ENCODE measurements at places on chromosomes 16 and 17.

GRCh38 chr17:78016852-78017251 is 58.3 kb downstream of the TNRC6C start:
- no peak for DNase-seq

DNA sequence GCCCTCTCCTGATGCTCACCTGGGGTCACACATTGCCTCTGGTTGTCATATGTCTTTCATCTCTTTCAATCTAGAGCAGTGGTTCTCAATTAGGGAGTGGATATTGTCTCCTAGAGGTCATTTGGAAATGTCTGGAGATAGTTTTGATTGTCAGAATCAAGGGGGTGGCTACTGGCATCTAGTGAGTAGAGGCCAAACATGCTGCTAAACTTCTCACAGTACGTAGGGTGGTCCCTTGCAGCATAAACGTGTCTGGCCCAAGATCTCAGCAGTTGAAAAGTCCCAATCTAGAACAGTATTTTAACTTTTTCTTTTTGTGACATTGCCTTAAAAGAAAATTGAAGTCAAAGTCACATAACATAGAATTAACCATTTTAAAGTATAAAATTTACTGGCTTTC is 30.5 kb upstream of the SLC5A10 start:
- DNase-seq: no peak

DNA sequence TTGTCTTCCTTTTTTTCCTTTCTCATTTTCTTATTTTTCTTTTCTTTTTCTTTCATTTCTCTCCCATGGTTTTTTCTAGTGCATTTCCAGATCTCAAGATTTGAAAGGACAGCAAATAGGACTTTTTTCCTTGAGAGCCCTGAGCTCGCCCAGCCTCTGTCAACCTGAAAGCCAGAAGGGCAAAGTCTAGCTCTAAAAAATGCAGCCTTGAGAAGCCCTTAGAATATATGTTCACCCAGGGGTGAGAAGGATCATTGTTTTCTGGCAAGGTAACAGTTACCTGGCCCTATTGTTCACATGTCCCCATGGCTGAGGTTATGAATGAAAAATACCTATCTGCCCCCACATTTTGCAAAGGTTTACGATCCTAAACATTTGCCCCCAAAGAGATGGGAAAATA is 218.4 kb downstream of the IRX3 start:
- DNase-seq: no peak

DNA sequence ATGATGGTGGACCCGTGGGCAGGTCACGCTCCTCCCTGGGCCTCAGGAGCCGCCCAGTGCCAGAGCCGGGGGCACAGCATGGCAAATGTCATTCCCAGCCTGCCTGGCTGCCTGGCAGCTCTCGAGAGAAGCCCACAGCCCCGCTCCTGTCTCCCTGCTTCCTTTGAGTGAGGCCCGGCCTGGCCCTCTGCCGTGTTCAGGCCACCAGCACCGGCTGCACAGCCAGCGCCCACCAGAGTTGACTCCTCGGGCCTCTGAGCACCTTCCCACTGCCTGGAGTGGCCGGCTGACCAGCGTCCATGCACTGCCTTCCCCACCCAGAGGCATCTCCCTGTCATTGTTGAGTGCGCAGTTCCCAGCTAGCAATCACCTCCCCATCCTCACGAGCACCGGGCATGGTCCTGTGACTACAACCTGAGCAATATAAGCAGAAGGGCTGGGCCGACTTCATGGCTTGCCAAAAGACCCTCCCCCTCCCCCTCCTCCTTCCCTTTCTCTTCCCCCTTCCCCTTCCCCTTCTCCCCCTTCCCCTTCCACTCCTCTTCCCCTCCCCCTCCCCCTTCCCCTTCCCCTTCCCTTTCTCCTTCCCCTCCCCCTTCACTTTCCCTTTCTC is 11.9 kb upstream of the SLC38A10 start:
- DNase-seq: no peak

DNA sequence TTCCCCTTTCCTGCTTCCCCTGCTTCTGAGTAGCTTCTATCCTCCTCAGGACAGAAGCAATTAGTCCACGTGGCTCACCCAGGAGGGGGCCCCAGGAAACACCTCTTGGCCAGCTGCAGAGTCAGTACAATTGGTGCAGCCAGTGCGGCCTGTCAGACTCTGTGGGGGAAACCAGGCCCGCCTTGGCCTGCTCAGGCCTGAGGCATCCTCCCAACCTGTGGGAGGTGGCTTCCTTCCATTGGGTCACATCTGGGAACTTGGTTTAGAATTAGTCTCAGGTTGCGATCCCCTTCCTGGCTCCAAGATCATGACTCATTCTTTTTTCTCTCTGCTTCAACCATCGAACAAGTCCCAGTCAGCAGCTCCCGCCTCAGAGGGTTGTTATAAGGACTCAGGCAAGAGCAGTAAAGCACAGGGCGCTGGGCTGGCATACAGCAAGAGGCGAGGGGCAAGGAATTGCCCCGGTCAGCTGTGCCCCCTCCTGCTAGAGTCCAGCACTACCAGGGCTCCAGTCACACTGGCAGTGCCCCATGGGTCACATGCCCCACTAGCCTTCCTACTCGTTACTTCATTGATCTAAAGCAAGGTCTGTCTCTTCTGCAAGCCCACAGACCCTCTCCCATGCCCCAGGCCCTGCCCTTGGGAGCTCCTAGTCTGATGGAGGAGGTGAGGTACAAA is 8.1 kb upstream of the EPX start:
- DNase-seq: peak; percentile 67

DNA sequence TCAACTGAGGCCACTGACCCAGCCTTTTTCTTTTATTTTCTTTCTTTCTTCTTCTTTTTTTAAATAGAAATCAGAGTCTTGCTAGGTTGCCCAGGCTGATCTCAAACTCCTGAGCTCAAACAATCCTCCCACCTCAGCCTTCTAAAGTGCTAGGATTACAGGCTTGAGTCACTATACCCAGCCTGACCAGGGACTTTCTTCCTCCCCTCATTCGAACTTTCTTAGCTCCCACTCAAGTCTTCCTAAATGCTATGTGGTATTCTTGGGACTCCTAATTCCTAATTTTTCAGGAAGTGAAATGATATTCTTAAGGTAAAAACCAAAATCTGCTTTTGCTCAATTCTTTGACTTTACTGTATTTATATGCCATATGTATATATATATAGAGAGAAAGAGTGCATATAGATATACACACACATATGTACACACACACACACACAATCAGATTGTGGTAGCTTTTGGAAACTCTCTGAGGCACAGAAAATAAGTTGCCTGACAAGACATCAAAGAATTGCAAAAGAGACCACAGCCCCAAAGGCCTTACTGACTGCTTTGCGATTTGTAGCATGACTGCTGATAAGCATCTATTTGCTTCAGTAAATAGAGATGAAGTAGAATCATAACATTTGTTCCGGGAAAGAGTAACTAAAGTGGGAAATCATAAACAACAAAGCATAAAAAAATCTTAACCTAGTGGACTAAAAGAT is 9.5 kb upstream of the AMZ2 start:
- DNase-seq: no peak

GRCh38 chr17:33652731-33653398 is 359.8 kb upstream of the ASIC2 start:
- no peak for DNase-seq

DNA sequence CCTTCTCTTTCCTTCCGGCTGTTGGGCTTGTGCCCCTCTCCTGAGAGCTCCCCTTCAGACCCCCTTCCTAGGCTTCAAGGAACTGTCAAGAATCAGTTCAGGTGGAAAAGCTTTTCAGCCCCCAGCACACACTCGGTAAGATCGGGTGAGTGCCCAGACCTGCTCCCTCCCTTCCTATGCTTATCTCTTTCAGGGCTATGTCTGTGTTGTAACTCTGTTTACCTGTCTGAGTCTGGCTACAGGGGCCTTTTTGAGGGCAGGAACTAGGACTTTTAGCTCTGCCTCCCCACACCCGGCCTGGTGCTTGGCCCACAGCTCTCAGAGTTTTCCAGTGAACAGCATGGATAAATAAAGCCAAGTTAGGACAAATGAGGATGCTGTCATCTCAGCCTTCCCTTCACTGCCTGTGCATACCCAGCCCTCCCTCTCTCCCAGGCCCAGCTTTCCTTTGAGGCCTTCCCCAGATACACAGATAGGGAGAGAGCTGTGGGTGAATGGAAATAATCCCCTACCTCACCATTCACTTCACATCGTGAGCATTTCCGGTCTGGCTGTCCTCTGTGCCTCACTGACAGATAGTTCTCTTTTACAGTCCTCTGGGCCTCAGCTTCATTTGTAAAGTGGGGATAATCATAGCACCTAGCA is 5.7 kb upstream of the MRPS23 start:
- no peak for DNase-seq

- no peak for DNase-seq
These were observed 61.3 kb upstream of the SIAH1 start for GRCh38 chr16:48446534-48446920.

GRCh38 chr16:10169904-10170410 is 12.3 kb downstream of the GRIN2A start:
- DNase-seq: peak; percentile 31

DNA sequence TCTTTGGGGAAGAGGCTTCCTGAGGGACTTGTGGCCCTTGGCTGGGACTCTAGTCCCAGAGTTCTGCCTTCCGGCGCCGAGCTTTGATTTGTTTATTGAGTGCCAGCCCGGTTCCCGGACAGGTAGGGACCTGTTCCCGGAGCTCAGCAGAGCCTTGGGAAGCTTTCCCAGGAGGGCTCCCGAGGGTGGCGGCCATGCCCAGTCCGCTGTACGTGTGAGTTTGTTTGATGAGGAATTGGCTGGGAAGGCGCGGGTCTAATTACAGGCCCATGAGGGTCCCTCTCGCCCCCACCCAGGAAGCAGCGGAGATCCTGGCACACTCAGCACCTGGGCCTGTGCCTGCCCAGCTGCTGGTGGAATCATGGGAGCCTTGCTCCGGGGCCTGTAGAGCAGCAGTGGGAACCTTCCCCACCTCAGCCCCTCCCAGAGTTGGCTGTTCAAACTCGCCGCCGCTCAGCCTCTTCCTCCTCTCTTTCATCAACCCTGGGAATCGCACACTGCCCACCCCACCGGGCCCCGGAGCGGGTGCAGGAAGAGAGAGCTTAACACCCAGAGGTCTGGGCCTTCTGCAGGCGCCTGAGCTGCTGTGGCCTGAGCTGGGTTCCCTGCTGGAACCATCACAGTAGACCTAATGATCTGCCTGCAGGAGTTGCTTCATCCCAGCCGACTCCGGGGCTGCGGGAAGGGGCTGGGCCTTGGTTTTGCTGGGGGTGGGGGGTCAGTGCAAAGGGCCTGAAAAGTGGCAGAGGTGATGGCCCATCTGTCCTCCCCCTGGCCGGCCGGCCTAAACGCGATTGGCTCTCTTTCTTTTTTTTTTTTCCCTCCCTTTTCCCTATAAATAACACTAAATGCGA is 313.7 kb downstream of the SEC14L1 start:
- no peak for DNase-seq

- no peak for DNase-seq
These were observed 34.8 kb downstream of the RFFL start for GRCh38 chr17:35028531-35029262.

DNA sequence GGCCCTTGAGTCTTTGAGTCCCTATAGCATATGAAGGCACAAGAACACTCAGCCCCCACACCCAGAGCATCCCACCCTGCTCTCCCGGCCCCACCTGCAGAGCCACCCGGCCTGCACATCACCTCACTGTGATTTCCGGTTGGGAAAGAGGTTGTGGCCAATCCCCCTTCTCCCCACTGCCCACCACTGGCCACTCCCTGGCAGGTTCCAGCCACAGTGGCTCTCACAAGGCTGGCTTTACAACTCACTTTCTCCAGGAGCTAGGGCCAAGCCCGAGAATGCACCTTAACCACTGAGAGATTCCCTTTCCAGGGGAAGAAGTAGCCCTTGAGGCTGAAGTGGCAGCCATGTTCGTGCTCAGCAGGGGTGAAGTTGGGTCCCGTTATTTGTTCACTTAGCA is 123.9 kb downstream of the C16orf78 start:
- DNase-seq: no peak

- no peak for DNase-seq
These were observed 572.7 kb upstream of the CDH5 start for GRCh38 chr16:65793781-65794180.

- peak; percentile 69 for DNase-seq
These were observed 54.3 kb upstream of the SREBF1 start for GRCh38 chr17:17890773-17891759.

DNA sequence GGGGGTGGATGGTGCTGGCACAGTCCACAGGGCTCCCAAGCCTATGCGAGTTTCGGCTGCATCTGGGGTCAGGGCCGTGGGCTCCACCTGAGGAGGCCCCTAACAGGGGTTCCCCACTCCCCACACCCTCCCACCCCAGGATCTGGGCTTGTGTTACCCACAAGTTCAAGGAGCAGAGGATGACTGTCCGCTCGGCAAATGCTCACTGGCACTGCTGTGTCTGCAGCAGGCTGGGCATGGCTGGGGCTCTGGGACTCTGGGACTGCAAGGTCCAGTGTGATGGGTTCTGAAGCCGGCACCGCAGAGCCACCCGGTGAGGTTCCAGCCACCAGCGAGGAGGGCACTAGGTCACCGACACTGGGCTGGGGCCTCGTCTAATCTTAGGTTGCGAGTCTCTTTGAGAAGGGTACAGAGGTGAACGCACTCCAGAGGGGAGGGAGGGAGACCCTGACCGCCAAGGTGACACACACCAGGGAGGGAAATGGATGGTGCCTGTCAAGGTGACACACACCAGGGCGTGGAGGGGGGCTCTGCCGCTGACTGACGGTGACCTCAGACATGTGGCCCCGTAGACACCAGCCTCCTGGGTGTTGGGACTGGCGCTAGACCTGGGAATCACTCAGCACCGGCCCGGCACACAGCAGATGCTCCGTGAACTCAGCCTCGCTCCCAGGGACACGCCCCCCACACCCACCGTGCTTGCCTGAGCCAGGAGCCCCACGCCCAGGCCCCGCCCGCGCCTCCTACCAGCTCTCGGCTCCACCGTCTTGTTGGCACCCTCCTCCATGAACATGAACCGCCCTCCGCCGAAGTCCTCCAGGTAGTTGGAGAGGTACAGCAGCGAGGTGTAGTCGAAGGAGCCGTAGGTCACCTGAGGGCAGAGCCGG is 20.5 kb upstream of the HEXD start:
- DNase-seq: no peak

DNA sequence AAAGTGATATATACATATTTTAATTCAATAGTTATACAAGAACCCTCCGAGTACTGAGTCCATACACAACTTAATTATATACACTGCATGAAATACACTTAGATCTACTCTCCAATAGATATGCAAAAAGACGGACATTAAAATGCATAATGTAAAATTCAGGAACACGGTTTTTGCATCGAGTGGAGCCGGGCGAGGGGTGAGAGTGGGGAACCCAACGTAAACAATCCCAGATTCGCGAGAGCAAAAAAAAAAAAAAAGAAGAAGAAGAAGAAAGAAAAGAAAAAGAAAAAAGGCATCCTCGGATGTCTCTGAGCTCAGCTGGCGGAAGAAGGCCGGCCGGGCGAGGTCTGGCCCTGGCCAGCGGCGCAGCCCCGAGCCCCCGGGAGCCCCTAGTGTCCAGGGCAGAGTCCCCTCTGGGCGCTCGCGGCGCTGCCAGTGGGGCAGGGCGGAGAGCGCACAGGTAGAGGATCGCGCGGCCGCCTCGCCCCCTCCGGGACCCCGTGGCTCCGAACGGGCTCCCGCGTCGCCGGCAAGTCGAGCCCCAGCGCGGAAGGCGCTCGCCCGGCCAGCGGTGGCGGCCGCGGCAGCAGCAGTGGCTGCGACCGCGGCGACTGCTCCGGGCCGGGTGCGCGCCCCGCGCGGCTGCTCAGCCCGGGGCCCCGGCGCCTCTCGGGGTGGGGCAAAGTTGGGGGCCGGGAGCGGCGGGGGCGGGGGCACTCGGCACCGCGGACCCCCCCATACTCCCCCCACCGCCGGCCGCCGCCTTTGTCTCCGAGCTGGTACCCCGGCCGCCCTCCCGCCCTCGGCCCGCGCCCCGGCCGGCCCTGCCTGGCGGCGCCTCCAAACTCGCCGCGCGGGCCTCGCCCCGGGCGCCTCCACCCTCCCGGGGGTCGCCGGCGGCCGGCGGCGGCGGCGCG is 9.6 kb upstream of the ZFHX3 start:
- DNase-seq: no peak

- DNase-seq: no peak
These were observed 30.3 kb upstream of the SUPT4H1 start for GRCh38 chr17:58382108-58382871.

Data from astrocyte of the spinal cord (primary cell).